Caki2 (cell line): ENCODE measurements at places on chromosomes 5 and 9. TPM values are rescaled to one million over a fixed set of nuclear protein-coding genes. Genes with fewer than 3 reads are reported as not detected.

ASS1 gene
- total RNA-seq, result 23.7 and 27.1 TPM in 2 replicates

ENTREP1 gene
- not detected in 2 replicates for total RNA-seq

TRIM36 gene
- total RNA-seq, result 0.46 and 1.0 TPM in 2 replicates

SLC6A7 gene
- not detected in 2 replicates for total RNA-seq

PDE8B gene
- not detected in 2 replicates for total RNA-seq

AK8 gene
- total RNA-seq, result 0.58 and 2.6 TPM in 2 replicates
